Activated naive CD4-positive, alpha-beta T cell (primary cell): ENCODE measurements at places on chromosomes 16 and 17.

DNA sequence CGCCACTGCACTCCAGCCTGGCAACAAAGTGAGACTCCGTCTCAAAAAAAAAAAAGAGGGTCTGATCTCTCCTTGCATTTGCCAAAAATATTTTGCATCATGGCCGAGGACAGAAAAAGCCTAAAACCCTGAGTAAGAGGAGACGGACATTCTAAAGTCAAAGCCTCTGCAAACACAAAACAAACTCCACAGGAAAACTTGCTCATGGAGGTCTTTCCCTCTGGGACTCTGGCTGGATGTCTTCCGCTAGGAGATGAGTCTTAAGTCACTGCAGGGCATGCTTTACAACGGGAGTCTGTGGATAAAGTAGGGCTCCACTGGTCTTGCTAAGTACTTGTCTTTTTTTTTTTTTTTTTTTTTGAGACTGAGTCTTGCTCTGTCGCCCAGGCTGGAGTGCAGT lies 74.0 kb downstream of the MRM3 start:
- DNase-seq: no peak

- DNase-seq: no peak
Measured at GRCh38 chr17:5694551-5694950, 110.2 kb upstream of the NLRP1 start.

DNA sequence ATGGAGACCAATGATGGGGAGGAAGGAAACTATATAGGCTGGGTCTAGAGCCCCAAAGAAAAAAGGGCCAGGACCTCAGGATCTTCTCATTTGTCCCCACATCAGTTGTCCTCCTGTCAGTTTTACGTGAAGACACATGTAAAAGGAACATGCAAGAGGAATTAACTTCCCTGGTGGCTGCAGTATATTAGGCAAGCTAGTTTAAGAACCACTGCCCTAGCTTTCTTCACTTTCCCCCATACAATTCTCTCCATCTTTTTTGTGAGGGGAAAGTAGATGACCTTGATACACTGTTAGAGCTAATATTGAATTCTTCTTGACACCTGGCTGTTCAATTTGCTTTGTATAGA lies 2.3 kb downstream of the MAP3K3 start:
- no peak for DNase-seq

DNA sequence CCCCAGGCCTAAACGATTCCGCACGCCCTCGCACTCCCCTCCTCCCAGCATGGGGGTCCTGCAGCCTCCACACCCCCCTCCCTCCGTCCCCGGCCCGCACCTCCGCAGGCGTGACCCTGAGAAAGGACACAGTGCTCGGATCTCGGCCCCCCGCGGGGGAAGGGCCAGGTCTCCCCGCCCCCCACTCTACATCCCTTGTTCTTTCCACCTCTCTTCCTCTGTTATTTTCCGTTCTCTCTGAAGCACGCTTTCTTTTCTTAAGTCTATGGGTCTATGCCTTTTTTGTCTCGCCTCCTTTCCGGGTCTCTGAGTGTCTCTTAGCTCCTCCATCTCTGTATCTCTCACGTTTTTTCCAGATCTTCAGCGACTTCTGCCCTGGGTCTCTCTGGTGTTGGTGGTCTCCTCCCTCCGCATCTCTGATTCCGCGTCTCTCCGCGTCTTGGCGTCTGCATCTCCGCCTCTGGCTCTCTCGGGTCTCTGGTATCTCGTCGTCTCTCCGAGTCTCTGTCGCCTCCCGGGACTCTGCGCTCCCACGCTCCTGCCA lies 2.1 kb upstream of the HES7 start:
- DNase-seq: no peak
